ENCODE measurements at places on chromosomes 11 and 22.

DNA sequence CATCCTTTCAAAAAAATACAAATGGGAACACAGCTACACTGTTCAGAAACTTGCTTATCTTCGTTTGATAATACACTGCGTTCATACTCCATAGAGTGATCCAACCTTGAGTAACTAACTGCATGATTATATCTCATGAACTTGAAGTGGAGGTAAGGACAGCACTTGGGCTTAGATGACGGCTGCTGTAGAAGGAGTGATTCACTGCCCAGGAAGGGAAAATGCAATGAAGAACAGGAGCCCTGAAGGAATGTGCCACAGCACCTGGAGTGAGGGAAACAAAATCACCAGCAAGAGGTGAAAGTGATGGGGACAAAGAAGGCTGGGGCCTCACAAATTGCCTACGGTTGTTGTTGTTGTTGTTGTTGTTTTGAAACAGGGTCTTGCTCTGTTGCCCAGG is 44.1 kb upstream of the SC5D start:
- no peak for DNase-seq

- no peak for DNase-seq
Measured at GRCh38 chr11:112620621-112621394, 340.4 kb upstream of the NCAM1 start.

- no peak for DNase-seq
Measured at GRCh38 chr11:36438126-36438525, 71.9 kb downstream of the TRAF6 start.

GRCh38 chr11:10581481-10582019 is 13.1 kb upstream of the LYVE1 start:
- no peak for DNase-seq

- no peak for DNase-seq
Measured at GRCh38 chr11:65655570-65656332, 7.0 kb downstream of the RELA start.
